AG09319 (cell line): ENCODE measurements at places on chromosomes 5 and 9.

DNA sequence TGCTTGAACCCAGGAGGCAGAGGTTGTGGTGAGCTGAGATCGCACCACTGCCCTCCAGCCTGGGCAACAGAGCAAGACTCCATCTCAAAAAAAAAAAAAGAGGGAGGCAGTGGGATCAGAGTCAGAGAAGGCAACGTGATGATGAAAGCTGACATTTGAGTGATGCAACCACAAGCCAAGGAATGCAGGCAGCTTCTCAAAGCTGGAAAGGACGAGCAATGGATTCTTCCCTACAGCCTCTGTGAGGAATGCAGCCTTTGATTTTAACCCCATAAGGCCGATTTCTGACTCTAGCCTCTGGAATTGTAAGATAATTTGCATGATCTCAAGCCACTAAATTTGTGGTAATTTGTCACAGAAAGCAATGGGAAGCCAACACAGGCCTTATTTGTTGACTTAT, 9.8 kb downstream of the TGFBI start:
- no peak for DNase-seq

DNA sequence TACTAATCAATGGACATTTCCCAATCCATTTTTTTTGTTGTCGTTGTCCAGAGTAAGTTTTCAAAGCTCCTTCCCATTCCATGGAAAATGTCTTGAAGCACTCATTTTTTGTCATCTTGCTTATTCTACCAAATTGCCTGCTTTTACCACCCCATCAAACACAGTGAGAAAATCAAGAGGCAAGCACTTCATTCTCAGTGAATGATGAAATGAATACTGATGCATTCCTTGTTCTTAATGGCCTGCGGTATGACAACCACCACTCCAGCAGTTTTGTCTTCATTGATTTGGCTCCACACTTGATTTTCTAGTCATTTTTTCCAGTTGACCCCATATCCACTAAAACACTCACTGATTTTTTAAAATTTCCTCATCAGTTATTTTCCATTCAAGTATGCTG, 193.5 kb upstream of the ANKH start:
- DNase-seq, result no peak

DNA sequence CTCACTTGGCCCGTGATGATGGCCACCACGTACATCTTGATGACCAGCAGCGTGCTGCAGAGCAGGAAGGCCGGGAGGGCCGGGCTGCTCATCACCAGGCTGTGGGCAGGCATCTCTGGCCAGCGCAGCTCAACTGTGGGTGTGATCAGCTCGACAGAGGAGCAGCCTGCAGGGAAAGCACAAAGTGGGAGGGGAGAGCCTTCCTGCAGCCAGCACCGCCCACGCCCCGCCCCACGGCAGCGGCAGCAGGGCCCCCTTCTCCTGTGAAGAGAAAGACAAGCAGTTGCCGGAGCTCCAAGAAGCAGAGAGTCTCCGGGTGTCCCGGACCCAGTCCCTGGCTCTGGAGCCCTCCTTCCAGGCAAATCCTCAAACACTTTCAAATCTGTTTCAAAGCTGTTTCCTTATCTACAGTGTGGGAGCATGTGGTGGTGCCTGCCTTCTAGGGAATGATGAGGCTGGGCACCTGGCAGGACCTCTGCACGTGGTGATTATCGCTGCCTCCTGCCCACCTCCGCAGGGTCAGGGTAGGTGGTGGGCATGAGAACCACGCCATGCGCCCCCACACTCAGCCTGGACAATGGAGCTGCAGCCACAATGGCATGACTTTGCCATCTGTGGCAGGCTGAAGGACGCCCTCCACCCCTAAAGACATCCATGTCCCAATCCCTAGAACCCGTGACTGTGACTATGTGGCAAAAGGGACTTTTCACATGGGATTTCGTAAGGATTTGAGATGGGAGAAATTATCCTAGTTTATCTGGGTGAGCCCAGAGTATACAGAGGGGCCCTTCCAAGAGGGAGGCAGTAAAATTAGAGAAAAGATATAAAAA, at the start of gene PTGES:
PTGES (minus strand) TSS at position 143 of the 830 bp plus-strand sequence; CDS start at position 113, 30 bp downstream.
- peak; percentile 60 for DNase-seq

DNA sequence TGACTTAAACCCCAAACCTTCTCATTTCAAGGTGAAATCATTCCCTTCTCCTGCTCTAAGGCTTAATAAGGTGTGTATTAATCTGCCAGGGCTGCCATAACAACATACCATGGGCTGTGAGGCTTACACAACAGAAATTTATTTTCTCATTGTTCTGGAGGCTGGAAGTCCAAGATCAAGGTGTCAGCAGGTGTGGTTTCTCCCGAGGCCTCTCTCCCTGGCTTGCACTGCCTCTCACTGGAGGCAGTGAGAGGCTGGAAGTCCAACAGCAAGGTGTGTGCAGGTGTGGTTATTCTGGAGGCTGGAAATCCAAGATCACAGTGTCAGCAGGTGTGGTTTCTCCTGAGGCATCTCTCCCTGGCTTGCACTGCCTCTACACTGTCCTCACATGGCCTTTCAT, 280.3 kb upstream of the TUT7 start:
- no peak for DNase-seq

DNA sequence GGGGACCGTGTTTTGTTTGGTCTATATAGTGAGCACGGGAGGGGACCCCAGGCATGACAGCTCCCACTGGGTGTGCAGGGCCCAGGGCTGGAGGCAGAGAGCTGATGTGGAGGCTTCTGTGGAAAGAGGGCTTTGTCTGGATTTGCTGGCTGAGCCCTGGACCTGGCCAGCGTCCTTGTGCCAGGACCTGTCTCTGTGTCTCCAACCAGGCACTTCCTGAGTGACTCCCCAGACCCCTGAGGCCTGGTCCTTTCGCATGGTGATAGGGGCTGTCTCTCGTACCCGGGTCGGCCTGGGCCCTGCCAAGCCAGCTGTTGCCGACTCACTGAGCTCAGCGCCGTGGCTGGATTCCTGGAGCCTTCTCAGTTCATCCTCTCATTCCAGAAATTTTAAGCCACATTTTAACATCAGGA, 77.6 kb downstream of the ADAMTS2 start:
- DNase-seq, result no peak

GRCh38 chr5:171483551-171484135, 64.2 kb downstream of the FGF18 start:
- peak; percentile 59 for DNase-seq

- no peak for DNase-seq
Measured at GRCh38 chr9:33651125-33651524, 127.1 kb downstream of the ANKRD18B start.

- no peak for DNase-seq
Measured at GRCh38 chr5:112772124-112772523, 34.4 kb downstream of the APC start.

GRCh38 chr5:174047472-174048099, 2.1 kb downstream of the NSG2 start:
- DNase-seq, result no peak

DNA sequence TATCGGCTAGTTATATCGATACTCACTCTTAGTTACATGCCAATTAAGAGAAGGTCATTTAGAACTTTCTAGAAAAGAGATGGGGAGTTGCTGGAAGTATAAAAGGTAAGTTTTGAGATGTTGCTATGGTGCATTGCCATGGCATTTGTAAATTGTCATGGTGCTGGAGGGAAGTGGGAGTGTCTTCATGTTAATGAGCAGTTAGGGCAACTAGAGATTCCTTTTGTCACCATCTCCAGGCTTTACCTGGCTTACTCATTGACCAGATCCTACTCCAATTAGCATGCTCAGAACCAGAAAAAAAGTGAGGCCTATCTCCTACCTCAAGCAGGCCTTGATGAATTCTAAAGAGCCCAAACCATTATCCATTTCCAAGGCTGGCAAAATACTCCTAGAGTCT, 82.8 kb downstream of the PRR16 start:
- no peak for DNase-seq

- no peak for DNase-seq
Measured at GRCh38 chr9:26013199-26013598, 335.0 kb upstream of the TUSC1 start.

GRCh38 chr5:6201631-6202030, 176.7 kb downstream of the MED10 start:
- peak; percentile 2 for DNase-seq

DNA sequence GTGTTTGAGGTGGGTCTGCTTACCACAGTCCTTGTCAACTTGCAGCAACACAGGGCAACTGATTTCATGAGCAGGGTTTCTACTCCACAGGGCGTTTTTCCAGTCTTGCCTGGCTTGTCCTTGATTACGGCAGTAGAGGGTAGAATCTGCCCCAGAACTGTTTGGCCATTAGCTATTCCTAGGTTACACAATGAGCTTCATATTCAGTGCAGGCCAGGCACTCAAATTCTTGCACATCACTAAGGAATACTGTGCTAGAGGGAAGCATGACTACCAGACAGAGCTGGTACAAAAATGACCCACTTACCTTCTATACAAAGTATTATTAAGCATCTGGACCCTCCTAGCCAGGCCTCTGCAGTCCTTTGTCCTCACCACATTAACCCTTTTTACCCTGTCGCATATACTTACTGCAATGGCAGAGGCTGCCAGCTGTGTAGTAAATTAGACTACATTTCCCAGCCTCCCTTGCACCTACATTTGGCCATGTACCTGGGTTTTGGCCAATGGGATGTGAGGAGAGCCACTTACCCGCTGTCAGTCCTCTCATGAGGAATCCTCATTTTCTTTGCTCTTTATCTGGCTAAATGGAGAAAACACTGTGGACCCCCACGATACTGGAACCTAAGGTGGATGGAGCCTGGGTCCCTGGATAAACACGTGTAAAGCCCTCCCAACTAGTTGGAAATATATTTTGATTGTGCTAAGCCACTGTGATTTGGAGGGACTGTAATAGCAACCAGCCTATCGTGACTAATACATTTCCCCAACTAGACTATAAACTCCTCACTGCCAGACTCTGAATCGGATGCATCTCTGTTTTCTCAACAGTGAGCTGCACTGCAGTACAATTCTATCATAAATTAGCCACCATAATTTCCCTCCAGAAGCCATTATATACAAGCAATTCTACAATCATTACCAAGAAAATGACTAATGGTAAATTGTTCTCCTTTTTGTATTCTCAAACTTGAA, 218.7 kb downstream of the GLIS3 start:
- no peak for DNase-seq

- DNase-seq, result no peak
Measured at GRCh38 chr5:172683645-172684471, 42.8 kb downstream of the NEURL1B start.

GRCh38 chr5:72093824-72094223, 13.5 kb upstream of the MAP1B start:
- no peak for DNase-seq

GRCh38 chr9:14704281-14704680, 11.0 kb upstream of the ZDHHC21 start:
- no peak for DNase-seq

GRCh38 chr9:106883626-106884190, 20.7 kb downstream of the ZNF462 start:
- no peak for DNase-seq

GRCh38 chr9:16039218-16039987, 486.6 kb downstream of the CCDC171 start:
- no peak for DNase-seq

DNA sequence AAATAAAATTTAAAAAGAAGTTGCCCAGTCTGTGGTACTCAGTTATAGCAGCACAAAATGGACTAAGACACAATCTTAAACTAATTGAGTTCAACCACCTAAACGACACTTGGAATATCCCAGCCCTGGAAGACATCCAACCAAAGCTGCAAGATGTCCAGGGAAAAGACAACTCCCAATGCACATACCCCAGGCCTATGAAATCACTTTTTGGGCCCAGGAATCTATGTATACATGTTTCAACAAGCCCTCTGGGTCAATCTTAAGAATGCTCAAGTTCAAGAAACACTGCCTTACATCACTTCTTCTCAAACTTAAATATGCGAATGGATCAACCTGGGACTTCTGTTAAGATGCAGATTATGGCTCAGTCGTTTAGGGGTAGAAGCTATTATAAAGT, 148.6 kb downstream of the ELAVL2 start:
- no peak for DNase-seq

DNA sequence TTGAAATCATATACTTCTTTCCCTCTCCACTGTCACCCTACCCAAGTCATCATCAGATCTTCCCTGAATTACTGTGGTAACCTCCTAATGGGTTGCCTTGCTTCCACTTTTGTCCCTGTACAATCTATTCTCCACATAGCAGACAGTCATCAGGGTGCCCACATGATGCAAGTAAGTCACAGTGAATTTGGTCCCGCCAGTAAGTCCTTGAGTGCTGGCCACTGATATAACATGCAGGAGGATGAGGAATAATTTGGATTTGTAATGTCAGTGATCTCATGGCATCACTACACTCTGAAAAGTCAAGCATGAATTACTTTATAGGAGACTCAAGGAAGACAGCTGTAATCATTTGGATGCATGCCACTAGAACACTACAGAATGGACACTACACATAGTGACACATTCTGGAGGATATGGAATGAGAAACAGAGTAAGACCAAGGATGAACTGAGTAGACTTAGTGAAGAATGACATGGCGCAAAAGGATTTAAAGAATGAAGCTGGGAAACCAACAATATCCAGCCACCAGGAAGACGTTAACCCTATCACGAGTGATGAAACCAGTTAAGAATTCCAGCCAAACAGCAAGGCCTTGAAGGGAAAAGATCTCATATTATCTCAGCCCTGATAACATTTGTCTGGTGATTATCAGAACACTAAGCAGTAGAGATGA, 28.6 kb downstream of the MARCHF3 start:
- no peak for DNase-seq

DNA sequence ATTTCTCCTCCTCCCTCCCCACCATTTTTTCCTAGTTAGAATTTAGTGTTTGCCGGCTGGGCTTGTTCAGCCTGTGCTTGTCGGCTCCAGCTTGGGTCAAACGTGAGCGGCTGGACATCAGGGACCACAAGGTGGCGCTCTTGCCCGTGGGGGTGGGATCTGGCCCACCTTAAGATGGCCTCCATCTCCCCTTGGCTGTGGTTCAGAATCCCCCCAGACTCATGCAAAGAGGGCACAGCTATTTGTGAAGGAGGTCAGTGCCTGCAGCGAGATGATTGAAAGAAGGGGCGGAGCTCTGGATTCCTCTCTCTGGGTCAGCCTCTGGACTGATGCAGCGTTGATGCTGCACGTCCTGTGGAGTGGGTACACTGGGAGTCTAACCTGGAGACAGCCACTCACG, 283.3 kb upstream of the TUT7 start:
- DNase-seq, result no peak

DNA sequence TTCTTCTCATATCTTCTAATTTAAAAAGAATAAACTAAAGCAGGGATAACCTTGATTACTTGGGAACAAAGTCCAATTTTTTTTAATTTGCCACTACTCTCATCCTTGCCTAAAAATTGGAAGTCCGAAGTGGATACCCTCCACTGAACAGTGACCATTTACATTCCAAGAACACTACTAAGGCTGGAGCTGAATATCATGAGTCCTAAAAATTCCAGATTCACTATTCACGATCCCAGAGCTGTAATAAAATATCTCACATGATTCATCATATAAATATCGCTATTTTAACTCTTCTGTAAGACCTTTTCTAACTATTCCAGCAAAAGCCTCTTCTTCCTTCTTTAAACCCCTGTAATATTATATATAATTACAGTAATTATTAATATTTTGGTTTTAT, 57.4 kb downstream of the ATPSCKMT start:
- peak; percentile 38 for DNase-seq
